ENCODE measurements at places on chromosomes 1 and 21. TPM values are rescaled to one million over a fixed set of nuclear protein-coding genes. Genes with fewer than 3 reads are reported as not detected.

Gene MNDA
- not detected for polyA plus RNA-seq

Gene RAP1GAP
- polyA plus RNA-seq, result 0.99 TPM

Gene PPM1J
- 6.7 TPM for polyA plus RNA-seq

Gene HFM1
- polyA plus RNA-seq, result 0.06 TPM
